ENCODE measurements at places on chromosomes 12 and 14.

DNA sequence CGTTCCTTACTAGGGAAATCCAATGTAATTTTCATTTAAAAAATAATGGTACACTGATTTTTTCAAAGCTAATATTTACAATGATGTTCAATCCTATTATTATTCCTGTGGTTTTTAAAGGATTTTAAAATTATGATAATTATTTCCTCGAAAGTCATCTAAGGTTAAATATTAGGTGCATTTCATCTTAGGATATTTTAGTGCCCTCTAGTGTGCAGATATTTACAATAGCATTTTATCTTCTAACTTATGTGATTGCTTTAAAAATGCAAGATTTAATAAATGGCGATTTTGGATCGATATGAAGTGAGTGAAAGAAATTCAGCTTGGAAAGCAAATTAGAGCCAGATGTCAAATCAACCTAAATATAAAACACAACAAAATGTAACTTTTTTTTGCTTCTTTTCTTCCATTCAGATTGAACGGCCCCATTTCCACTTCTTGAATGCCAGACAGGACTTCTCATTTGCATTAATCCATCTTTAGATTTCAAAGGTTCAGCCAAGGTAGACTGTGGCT lies 293.5 kb downstream of the SLC6A15 start:
- no peak for DNase-seq

DNA sequence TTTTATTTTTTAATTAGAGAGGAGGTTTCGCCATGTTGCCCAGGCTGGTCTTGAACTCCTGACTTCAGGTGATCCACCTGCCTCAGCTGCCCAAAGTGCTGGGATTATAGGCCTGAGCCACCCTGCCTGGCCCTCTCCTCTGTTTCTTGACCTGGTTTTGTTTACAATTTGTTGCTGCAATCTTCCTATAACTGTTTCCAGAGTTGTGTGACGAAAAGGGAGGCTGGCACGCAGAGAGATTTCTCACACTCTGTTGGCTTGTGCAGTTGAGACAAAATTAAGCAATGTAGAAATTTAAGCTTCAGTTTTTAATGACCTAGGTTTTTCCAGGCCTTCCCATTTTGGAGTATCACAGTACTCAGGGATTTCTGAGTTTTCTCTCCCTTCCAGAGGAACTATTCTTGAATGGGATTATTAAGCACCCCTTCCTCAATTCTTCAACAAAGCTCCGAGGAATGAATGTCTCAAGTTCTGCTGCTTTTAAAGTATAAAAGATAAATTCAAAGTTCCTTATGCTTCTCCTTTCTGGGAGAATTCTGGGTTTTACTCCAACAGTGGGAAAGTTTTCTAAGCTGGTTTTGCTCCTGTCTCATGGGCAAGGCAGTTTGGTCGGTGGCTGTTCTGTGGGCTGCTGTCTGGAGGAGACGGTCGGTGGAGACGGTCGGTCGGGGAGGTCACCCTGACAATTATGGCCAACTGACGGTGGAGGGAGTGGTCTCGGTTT lies 20.4 kb upstream of the FOS start:
- no peak for DNase-seq

DNA sequence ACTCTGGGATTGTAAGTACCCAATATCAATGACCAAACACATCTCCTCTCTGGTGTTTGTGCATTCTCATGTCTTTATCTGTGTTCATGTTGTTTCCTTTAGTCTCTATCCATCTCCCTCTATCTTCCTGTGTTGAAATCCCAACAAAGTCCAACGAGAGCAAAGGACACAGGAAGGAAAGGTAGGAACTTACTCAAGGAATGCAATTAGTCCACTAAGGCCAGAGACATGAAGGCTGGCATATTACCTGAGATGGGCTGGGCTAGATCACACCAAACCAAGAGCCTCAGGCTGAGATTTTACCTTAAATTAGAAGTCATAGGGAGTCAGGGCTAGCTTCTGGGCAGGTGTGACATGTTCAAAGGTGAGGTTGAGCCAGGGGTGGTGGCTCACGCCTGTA lies 14.3 kb upstream of the LGALS3 start:
- no peak for DNase-seq

DNA sequence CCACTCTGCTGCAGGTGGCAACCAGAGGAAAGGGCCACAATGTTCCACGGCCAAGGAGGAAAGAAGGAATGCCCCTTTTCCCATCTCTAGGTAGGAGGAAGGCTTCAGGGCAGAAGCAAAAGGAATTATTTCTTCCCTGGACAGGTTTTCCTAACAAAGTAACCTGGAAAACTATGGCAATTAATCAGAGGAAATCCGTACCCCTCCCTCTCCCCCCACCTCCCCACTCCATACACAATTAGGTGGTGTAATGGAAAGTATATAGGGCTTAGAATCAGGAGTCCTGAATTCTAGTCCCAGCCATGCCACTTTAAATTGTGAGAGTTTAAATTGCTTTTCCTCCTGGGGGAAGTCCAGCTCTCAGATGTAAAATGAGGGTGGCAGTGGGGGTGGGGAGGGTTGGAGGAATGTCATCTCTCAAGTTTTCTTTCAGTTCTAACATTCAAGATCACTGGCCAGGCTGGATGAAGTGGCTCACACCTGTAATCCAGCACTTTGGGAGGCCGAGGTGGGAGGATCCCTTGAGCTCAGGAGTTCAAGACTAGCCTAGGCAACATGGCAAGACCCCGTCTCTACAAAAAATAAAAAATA lies 1.7 kb downstream of the DHH start:
- DNase-seq: no peak

DNA sequence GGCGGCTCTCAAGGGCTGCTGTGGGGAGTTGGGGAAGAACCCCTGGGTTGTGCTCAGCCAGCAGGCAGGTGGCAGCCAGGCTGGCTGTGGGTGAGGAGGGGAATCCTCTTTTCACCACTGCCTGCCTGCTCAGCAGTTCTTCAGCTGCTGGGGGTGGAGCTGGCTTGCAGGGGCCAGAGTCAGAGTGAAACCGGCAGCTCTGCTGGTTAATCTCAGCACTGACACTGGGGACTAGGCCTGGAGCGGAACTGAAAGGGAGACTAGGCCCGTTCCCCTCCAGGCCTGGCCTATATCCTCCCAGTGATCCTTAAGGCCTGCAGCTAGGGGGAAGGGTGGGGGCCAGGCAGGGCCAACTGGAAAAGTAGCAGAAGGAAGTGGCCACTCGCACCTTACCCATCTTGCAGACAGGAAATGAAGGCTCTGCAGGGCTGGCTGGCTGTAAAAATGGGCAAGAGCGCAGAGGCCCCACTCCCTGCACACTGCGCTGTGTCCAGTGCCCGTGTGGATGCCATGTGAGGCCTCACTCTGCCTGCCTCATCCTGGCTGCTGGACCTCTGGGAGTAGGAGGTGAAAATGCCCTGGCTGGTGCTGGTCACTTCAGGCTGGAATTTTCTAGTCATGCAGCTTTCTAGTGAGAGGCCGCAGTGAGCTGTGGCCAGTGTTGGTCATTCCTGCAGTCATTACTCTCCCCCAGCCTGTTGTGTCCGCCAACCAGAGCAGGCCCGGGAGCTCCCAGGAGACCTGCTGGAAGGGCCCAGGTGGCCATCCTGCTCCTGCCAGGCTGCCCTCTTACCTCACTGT lies 39.4 kb downstream of the SH2B3 start:
- DNase-seq: peak; percentile 60

DNA sequence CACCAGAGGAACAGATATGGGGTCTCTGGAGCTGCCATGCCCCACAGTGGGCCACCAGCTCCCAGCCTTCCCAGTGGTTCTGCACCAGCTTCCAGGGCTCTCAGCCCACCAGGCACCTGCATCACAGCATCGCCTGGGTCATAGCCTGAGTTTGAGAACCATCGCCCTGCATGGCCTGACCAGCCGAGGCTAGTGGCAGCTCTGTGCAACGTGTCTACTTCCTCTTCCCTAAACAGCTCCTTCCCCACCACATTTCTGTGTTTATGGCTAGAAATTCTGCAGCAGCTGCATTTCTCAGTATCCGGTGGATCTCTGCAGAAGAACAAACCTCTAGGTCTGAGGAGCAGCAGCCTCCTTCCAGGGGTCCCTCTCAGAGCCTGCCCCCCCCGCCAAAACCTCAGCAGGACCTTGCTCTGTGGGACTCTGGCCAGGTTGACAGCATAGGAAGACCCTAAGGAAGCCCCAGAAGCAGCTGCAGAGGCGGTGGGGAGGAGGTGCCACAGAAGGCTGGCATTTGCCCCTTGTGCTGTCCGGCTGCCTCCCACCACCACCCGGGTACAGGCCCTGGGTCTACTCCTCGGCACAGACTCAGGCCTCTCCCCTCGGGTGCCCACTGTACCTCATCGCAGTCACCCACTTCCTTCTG lies 47.7 kb downstream of the PSMA6 start:
- no peak for DNase-seq

- DNase-seq: no peak
Measured at GRCh38 chr12:46677749-46678148, 148.0 kb downstream of the SLC38A4 start.

- DNase-seq: no peak
Measured at GRCh38 chr12:107196681-107197080, 103.3 kb upstream of the CRY1 start.

GRCh38 chr12:26870491-26871419 lies 37.8 kb upstream of the ITPR2 start:
- DNase-seq: no peak

DNA sequence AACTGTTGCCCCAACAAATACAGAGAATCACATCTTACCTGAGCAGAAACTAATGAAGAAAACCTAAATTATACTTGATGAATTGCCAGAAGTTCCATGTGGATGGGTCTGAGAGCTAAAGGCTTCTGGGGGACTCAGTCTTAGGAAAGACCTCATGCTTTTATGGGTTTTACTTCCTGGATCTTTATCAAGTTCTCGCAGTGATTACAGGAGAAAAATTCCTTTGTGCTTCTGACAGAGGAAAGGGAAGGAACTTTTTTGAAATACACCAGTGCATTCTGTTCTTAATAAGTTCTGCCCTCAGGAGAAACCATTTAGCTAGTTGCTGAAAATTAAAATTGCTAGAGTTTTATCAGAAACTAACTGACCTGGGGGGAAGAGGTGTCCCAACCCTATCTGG lies 203.9 kb upstream of the KITLG start:
- no peak for DNase-seq

DNA sequence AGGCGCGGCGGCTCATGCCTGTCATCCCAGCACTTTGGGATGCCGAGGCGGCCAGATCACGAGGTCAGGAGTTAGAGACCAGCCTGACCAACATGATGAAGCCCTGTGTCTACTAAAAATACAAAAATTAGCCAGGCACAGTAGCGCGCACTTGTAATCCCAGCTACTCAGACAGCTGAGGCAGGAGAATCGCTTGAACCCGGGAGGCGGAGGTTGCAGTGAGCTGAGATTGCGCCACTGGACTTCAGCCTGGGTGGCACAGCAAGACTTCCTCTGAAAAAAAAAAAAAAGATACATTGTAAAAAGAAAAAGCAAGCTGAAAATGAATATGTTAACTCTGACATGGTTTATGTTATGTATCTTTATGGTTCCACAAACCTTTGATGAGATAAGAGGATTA lies 33.6 kb downstream of the RPGRIP1 start:
- DNase-seq: no peak

DNA sequence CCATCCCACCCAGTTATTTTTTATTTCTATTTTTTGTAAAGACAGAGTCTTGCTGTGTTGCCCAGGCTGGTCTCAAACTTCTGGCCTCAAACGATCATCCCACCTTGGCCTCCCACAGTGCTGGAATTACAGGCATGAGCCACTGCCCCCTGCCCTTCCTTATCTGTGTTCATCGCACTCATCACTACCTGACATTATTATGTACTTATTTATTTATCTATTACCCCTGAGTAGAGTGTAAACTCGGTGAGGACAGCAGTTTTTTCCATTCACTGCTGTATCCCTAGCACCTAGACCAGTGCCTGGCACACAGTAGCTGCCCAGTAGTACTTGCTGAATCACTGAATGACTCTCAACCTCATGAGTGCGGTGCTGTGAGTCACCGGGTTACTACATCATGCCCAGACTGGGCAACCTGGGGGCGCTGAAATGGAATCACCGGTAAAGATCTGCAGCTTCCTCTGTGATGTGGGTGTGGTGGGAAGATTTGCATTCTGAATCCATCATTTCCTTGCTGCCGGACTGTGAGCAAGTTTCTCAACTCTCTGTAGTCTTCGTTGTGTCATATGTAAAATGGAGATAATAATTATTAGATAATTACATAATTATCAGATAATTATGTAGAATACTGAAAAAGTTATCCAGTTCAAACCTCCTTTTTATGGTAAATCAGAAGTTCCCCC lies 81.9 kb upstream of the USP44 start:
- DNase-seq: no peak

- no peak for DNase-seq
Measured at GRCh38 chr12:49665384-49665783, 41.8 kb downstream of the FMNL3 start.

DNA sequence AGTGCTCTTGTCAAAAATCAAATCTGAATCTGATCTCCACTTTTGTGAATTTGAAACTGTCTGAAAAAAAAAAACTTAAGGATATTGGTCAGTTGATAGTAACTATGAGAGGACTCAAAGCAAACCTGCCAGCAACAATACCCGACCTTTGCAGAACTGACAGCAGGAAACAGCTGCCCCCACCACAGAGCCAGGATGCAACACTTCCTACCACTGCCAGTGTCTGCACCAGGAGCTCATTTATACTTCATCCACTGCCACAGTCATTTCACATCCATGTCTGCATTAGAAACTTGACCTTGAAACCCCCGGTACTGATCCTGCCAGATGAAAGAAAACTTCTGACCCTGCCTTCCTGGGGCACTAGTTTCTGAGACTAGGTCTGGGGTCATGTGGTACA lies 27.4 kb upstream of the RXYLT1 start:
- DNase-seq: no peak
